ENCODE measurements at places on chromosomes 11 and 22. TPM values are rescaled to one million over a fixed set of nuclear protein-coding genes. Genes with fewer than 3 reads are reported as not detected.

GRCh38 chr11:35526370-35526792, 965 bp upstream of the PAMR1 start:
- DNase-seq, result no peak

DNA sequence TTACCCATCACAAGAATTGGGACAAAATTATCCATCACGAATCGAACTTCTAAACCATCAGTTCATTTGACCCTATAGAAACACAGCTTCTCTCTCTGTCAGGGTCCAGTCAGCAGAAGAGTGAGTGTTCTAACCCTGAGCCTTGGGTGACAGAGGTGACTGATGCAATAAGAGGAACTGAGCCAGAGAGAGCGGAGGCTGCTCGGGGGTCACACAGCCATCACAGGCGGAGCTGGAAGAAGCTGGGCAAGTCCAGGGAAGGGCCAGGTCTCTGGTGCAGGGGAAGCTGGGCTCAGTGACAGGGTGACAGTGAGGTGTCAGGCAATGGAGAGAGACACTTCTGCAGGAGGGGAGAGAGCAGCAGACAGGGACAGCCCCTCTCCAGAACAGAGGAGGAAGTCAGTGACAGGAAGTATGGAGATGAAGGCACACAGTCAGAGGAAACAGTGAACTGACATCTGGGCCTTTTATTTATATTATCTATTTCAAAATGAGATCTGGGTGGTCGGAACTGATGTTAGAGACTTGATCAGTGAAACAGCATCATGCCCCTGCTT, 184.0 kb upstream of the TBCEL start:
- DNase-seq, result no peak

DNA sequence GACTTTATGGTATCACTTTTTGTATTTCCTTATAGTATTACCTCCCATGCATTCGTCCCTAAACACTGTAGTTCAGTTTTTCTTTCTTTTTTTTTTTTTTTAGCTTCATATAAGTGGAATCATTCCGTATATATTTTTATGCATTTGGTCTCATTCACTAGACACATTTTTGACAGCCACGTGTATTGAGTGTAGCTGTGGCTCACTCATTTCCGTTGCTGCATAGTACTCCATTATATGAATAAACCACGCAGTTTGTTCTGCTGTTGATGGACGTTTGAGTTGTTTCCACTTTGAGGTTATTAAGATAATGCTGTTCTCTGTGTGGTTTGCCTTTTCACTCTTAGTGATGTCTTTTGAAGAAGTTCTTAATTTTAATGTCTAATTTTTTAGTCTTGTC, 8.4 kb downstream of the APLP2 start:
- no peak for DNase-seq

- peak; percentile 1 for DNase-seq
Measured at GRCh38 chr22:27727673-27728451, 73.7 kb downstream of the MN1 start.

- DNase-seq, result peak; percentile 93
Measured at GRCh38 chr11:117816151-117816741, 8.3 kb downstream of the FXYD2 start.

- no peak for DNase-seq
Measured at GRCh38 chr11:67044496-67044895, 12.2 kb upstream of the RHOD start.

DNA sequence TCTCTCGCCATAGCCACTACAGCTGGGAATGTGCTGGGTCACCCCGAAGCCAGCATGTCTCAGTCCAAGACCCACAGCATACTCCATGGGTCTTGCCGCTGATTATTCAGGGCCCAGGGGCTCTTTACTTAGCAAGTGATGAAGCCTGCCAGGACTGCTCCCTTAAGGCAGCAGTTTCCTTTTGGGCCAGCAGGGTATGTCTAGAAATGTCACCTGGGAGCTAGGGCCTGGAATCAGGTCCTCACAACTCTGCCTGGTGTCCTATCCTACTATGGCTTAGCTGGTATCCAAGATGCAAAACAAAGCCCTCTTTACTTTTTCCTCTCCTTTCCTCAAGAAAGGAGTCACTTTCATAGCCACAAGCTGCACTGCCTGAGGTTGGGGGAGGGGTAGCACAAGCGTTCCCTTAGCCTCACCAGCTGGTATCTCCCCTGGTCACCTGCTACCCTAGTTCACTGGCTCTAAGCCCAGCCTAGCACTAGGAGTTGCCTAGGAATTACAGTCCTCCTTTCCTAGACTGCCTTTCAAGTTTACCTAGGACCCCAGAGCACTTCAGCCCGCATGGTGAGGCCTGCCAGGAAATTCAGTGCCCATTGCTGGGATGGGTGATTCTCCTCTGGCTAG, 22.6 kb upstream of the NCR3LG1 start:
- no peak for DNase-seq

DNA sequence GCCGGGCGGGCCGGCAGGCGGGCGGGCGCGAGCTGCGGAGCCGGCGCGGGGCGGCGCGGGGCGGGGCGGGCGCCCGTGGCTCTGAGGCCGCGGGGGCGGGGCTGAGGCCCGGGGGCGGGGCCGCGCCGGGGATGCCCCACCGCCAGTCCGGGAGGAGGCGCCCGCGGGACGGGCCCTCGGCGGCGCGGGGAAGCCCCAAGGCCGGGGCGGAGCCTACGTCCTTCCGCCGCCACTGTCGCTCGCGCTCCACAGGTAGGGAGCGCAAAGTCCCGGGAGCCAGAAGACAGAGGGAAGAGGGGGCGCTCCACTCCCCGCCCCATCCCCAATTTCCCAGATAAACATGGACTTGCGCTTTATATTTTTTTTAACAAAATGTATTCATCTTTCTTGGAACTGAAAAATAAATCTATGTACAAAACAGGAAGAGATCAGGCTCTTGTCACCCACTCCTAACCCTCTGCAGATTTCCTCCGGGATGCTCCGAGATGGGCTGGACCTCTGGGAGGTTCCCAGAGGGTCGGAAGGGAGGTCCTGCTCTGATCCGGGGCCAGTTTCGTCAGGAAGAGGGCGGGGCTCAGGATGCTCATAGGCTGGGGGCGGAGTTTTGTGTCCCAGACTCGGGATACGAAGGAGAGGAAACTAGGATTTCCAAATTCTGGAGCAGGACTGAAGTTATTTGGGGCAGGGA, at the start of gene MAP4K2:
MAP4K2 (minus strand) TSS at position 57 of the 688 bp plus-strand sequence. CDS start 65 bp downstream, outside the sequence.
- DNase-seq, result peak; percentile 95

GRCh38 chr22:22897947-22898346, 10.3 kb downstream of the IGLL5 start:
- no peak for DNase-seq

GRCh38 chr11:130146796-130147195, 12.8 kb upstream of the ST14 start:
- DNase-seq, result no peak

DNA sequence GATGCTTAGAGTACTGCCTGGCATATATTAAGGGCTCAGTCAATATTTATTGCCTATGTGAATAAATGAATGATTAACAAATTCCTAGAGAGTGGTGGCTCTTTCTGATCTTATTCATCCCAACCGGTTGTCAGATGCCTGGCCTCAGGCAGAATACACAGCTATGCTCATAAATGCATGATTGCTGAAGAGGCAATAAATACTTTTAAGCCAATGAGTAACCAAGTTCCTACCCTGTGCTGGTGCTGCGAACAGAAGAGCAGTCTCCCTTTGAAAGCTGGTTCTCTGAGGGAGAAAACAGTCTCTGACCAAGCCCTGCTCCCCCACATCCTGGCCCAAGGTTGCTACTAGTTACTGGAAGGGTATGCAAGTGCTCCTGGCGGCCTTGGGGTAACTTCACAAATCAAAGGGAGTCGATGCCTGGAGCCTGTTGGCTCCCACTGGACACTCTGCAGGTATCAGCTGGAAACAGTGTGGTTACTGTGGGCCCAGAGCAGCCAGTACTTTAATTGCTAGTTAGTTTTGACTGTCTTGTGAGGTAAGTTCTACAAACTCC, 2.8 kb downstream of the USH1C start:
- peak; percentile 23 for DNase-seq

DNA sequence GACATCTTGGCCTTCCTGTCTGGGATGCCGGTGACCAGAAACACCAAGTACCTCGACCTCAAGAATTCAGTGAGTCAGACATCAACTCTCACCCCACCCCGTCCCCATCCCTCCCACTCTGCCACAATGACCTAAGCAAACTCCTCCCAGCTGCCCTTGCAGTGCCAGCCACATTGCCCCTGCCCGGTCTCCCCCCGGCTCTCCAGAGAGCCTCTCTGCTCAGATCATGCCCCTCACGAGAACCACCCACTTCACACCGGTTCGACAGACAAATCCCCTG, 23.6 kb upstream of the MYRF start:
- no peak for DNase-seq

- DNase-seq, result no peak
Measured at GRCh38 chr11:31780078-31780477, 31.0 kb downstream of the PAX6 start.

- no peak for DNase-seq
Measured at GRCh38 chr11:96326959-96327358, 16.0 kb downstream of the MAML2 start.

DNA sequence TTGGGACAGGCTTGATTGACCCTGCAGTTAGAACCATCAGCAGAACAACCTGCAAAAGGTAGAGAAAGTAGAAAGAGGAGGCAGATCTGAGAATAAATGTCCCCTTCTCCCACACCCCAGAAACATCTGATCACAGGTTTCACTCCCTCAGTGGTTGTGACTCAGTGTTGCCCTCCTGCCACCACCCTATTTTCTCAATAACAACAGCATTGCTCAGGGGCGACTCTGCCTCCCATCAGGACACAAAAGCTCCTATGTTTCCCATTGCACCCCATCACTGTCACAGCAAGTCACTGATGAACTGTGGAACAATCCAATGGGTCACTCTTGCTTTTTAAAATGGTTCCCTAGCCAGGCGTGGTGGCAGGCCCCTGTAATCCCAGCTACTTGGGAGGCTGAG, 110.2 kb downstream of the RASSF10 start:
- no peak for DNase-seq

DNA sequence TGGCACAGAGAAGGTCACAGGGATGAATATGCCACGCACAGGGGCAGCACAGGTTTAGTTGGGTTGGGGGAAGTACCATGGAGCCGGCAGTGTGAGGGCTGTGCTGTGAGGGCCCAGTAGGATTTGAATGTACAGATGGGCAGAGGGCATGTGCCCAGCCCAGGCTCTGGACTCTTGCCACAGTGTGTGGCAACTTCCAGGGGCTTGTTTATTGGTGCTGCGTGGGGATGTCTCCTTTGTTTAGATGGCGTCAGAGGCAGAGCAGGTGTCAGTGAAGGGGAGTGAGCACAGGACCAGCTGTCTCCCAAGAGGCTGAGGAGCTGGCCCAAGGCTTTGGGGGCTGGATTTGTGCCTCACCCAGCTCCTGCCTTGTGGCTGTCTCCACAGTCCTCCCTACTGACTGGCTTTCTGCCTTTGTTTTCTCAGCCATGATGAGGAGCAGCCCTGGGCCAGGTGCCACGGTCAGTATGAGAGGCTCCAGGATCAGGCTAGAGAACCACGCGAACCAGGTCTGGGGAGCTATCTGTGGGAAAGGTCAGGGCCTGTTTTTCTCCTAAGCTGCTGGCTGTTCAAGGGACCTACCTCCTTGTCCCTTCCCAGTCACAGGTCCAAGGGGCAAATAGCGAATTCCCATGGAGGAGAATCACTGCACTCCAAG, 21.9 kb downstream of the SUN2 start:
- DNase-seq, result peak; percentile 81

DNA sequence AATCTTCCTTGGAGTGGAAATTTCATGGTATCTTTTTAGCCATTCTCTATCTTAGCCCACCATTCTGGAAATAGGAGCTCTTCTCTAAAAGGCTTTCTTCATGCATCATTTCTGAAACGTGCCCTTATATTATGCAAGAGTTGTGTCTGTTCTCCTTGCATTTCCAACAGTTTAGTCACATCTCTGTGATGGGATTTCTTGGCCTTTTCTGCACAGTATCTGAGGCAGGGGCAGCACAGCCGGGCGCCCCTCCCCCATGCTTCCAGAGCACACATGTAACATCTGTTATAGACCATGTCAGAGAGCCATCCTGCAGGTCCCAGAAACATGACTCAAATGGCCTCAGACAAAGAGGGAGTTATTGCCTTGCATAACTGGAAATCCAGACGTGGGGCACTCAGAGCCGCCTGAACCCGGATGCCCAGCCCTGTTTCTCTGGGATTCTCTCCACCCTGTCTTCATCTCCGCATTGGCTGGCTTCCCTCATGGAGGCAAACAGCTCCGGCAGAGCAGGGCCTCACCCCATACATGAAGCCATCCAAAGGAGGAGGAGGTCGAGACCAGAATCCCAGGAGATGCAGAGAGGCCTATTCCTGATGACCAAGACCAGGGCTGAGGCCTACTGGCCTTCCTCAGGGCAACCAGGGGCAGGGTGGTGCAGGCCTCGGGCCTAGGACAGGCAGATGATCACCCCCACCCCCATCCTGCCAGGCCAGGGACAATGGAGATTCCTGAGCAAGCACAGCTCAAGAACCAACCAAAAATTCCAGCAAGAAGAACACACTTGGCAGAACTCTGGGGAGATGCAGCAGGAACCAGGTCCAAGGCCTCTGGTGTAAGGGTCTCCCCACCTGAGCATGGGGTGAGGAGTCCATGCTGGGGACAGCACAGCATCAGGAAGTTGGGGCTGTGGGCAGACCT, 61.3 kb downstream of the IGLL5 start:
- peak; percentile 24 for DNase-seq

- no peak for DNase-seq
Measured at GRCh38 chr11:30019481-30019880, 2.7 kb upstream of the KCNA4 start.

- peak; percentile 66 for DNase-seq
Measured at GRCh38 chr11:119891055-119891768, 162.2 kb upstream of the NECTIN1 start.

- DNase-seq, result peak; percentile 73
Measured at GRCh38 chr11:1194977-1195681, 27.7 kb upstream of the MUC5B start.

- no peak for DNase-seq
Measured at GRCh38 chr11:56624661-56625110, 10.0 kb upstream of the OR5M1 start.

- no peak for DNase-seq
Measured at GRCh38 chr11:67780056-67780455, 105.6 kb upstream of the ALDH3B2 start.

GRCh38 chr11:35090125-35090524, 48.8 kb upstream of the CD44 start:
- no peak for DNase-seq

- no peak for DNase-seq
Measured at GRCh38 chr22:35488513-35488912, 52.1 kb upstream of the RASD2 start.

GRCh38 chr22:25758316-25758715, 16.3 kb downstream of the MYO18B start:
- no peak for DNase-seq

- DNase-seq, result no peak
Measured at GRCh38 chr11:11982975-11983374, 25.5 kb downstream of the DKK3 start.

GRCh38 chr22:31614781-31615490, 47.1 kb downstream of the PISD start:
- no peak for DNase-seq

The HSPB2 gene
- 16.5 TPM for total RNA-seq

The CLDN5 gene
- 36.4 TPM for total RNA-seq

The HTR3B gene
- total RNA-seq, result not detected

The KCNQ1OT1 gene
- total RNA-seq, result 3.5 TPM

The PGA3 gene
- total RNA-seq, result 0.79 TPM

The TMPRSS13 gene
- 0.24 TPM for total RNA-seq

The OR51B4 gene
- total RNA-seq, result 0.46 TPM

The CSNK2A3 gene
- 2.6 TPM for total RNA-seq

The OR8I2 gene
- total RNA-seq, result not detected

The NPTXR gene
- 8.3 TPM for total RNA-seq

The WBP2NL gene
- 1.1 TPM for total RNA-seq

The MS4A6E gene
- total RNA-seq, result not detected

The OR6A2 gene
- total RNA-seq, result 0.33 TPM

The SUSD2 gene
- 11.9 TPM for total RNA-seq

The MS4A14 gene
- 4.4 TPM for total RNA-seq

The CALCB gene
- not detected for total RNA-seq

The METTL15 gene
- total RNA-seq, result 17.1 TPM
